SW480 (cell line): ENCODE measurements at places on chromosomes 3 and 15.

DNA sequence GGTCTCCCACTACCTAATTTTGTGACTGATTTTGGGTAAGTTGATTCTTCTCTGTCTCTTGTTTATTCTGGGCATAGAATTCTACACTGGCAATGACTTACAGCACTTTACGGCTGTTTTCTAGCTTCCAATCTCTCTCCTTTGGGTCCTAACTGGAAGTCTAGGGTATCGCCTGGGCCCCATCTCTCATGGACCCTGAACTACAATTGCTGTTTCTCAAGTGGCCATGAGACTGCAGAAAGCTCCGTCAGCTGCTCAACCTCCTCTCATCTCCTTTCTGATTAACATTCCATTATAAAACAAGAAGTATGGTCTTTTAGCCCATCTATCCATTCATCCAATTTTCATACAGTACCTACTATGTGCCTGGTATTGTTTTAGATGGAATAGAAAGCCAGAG, 4.4 kb upstream of the PXYLP1 start:
- DNase-seq: no peak

DNA sequence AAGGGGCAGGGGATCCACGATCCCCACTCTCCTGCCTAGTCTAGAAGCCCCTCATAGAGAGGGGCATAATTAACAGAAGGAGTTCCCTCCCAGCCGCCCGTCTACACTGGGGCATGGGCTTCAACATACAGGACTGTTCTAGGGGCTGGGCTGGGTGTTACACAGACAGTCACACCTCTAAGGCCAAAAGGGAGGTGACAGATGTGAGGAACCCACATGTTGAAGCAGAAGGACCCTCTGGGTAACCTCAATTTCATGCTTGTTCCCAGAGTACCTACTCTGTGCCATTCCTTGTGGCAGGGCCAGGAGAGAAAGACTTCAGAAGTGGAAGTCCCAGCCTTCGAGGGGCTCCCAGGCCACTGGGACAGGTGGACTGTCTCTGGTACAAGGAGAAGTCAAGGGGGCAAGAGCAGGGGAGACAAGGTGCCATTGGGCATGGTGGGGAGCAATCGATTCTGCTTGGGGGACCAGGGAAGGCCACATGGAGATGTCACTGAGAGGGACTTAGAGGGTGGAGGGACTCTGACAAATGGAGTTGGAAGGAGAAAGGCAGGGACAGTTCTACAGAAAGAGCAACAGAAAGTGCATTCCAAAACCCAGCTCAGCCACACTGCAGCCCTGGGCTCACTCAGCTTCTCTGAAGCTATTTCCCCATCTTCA, 71.3 kb downstream of the CPN2 start:
- DNase-seq: no peak

DNA sequence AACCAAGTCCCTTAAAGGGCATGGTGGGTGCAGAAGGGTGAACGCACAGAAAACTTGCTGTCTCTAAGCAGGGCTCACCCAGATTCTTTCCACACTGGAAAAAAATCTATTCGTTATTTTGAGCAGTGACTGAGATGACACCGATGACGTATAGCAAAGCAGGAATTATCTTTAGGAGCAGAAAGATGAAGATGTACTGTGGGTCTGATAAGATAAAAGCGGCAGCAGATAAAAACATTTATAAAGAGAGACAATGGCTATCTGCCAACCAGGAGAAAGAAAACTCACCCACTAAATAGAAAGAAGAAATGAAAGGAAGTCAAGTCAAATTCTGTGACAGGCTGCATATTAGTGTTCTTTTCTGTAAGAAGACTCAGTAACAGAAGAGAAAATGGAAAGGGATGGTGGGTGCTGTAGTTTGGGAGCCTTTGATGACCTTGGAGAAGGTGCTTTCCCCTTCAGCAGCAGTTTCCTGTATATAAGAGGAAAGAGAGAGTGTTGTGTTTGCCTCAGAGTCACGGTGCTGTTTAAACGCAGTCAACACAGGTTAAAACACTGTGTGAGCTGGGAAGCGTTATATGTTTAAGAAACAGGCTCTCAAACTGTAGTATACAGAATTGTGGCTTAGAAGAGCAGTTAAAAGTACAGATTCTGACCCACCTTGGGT, 111.6 kb downstream of the AQP9 start:
- no peak for DNase-seq

GRCh38 chr3:124172816-124173215, 180.9 kb upstream of the ROPN1 start:
- DNase-seq: no peak

DNA sequence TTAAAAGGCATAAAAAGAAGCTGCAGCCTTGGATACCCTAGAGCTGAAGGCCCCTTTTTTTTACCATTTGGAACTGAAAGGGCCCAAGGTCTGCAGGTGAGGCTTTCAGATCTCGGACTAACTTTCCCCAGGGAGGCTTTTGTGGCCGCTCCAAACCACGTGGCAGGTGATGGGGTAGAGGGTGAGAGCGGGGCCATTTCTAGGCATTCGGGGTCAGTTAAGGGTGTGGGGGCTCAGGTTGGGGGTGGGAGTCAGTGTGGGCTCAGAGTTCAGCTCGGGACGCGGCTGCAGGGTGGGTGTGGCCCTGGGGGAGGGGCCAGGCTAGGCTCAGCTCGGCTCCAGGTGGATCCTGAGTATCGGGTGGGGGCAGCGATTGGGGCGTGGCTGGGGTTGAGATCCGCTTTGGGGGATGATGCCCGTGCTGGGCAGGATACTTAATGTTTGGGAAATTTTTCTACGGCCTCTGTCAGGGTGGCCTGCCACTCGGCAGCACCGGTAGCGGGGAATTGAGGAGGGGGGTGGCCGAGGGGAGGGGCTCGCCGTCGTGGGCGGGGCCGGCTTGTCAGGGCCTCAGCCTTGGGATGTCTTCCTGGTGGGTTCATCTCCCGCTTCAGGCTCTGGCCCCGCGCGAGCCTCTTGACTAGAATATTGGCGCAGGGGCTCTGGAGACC, 2.5 kb downstream of the KLF13 start:
- DNase-seq: peak; percentile 9

DNA sequence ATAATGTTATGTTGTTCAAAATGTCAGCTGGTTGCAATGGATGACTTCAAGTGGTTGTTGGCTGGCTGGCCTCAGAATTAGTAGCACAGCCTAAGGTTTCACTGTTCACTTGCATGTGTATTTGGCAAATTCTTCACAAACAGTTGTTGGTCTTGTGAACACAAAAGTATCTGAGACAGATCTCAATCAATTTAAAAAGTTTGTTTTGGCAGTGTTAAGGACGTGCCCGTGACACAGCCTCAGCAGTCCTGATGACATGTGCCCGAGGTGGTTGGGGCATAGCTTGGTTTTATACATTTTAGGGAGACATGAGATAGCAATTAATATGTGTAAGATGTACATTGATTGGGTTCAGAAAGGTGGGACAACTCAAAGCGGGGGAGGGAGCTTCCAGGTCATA, 436.0 kb downstream of the AGBL1 start:
- DNase-seq: no peak

- DNase-seq: peak; percentile 84
Observed at GRCh38 chr15:44726568-44727484, 9.5 kb upstream of the TRIM69 start.
